Sigmoid colon (tissue), 7 donors: ENCODE measurements at places on chromosomes 16 and 17. TPM values are rescaled to one million over a fixed set of nuclear protein-coding genes. Genes with fewer than 3 reads are reported as not detected.
A peak's percentile ranks its signal among the peaks of the same experiment; 100 is the strongest.

DNA sequence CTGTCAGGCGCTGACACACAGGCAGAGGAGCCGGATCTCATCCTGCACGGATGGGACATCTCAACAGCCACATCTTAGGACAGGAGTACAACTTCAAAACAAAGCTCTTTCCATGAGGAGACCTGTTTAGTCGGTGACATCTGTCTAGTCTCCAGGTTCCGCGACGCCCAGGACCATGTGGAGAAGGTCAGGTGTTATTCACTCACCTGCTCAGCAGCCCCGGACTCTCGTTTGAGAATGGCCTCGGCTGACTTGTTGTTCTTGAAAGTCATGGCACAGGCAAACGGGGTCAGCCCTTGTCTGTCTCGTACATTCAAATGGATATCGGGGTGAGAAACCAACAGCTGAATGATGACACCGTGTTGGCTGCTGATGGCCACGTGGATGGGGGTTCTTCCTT lies 35.7 kb downstream of the CYB5D2 start:
- H3K36me3 ChIP-seq = peaks cover 69% of the 10 kb centered on the region
- no peak for DNase-seq
- no peak overlapping the region for H3K27ac ChIP-seq
- H3K4me3 ChIP-seq = no peak overlapping the region

DNA sequence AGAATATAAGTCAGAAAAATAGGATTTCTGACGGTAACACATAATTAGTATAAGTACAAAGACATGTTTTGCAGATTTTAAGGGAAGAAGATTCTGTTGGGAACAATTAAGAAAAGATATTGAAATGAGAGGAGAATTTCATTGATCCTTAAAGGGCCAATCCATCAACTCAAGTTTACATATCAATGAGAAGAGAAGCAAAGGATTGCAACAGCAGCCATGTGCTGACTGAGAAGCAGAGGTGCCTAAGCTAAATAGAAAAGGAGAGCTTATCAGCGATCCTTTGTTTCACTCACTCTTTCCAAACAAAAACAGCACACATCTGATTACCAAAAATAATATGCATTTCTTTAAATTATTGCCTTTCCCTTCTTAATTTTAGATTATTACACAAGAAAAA lies 94.6 kb downstream of the ITFG1 start:
- no peak for DNase-seq
- no peaks in the 10 kb centered on the region for H3K4me1 ChIP-seq
- H3K27ac ChIP-seq = no peak overlapping the region
- no peak overlapping the region for H3K4me3 ChIP-seq
- no peaks in the 10 kb centered on the region for H3K36me3 ChIP-seq
- H3K27me3 ChIP-seq = no peaks in the 10 kb centered on the region

Gene HOXB5
- polyA plus RNA-seq = 3.2 TPM

Gene KRTAP4-5
- not detected for polyA plus RNA-seq

DNA sequence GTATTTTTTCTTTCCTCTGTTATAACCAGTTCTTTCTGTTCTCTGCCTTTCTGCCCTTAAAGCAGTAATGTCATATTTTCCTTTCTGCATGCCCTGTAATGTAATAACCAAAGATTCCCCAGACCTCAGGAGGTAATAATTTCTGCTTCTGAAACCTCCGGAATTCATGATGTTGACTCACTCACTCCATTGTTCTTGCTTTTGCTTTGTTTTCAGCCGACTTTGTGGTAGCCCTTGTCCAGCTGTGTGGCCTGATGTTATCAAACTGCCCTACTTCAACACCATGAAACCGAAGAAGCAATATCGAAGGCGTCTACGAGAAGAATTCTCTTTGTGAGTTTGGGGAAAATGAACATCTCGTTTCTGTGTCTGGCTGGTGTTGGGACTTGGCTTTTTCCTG lies 55.9 kb downstream of the CDK12 start:
- H3K4me3 ChIP-seq = no peak overlapping the region
- H3K36me3 ChIP-seq = peaks cover 100% of the 10 kb centered on the region
- H3K4me1 ChIP-seq = no peaks in the 10 kb centered on the region
- H3K27ac ChIP-seq = no peak overlapping the region
- no peak for DNase-seq

GRCh38 chr16:75379911-75380847 lies 53.1 kb downstream of the CFDP1 start:
- H3K36me3 ChIP-seq = no peaks in the 10 kb centered on the region
- H3K4me1 ChIP-seq = no peaks in the 10 kb centered on the region
- no peak overlapping the region for H3K27ac ChIP-seq
- no peaks in the 10 kb centered on the region for H3K27me3 ChIP-seq

Gene STH
- not detected for polyA plus RNA-seq

Gene BAIAP3
- 1.8 TPM for polyA plus RNA-seq

GRCh38 chr16:74053826-74054225 lies 242.8 kb upstream of the PSMD7 start:
- H3K27me3 ChIP-seq = no peaks in the 10 kb centered on the region
- H3K4me1 ChIP-seq = no peaks in the 10 kb centered on the region
- DNase-seq = no peak
- H3K36me3 ChIP-seq = no peaks in the 10 kb centered on the region

Gene UMOD
- polyA plus RNA-seq = not detected

- H3K4me1 ChIP-seq = peaks cover 61% of the 10 kb centered on the region
- DNase-seq = peak; percentile 97
- H3K27me3 ChIP-seq = no peaks in the 10 kb centered on the region
- peak overlapping the region; percentile 5 for H3K4me3 ChIP-seq
- H3K36me3 ChIP-seq = peaks cover 10% of the 10 kb centered on the region
Observed at GRCh38 chr17:3888343-3889171, 4.3 kb downstream of the CAMKK1 start.

DNA sequence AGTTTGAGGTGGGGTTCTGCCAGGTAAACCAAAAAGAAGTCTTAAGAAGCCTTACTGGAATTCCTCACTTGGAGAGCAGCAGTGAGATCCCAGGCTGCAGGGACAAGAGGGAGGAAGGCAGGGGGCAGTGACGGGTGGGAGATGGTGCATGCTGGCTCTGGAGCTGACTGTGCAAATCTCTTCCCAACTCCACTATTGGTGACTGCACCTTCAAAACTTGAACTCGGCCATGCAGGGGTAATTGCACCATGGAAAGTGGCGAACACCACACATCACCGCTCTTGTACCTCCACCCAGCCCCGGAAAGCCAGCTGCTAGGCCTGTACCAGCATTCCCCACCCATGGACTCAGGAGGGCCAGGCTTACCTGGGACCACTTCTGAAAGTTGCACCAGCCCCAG lies 51.4 kb upstream of the CDR2 start:
- no peaks in the 10 kb centered on the region for H3K27me3 ChIP-seq
- DNase-seq = no peak
- H3K36me3 ChIP-seq = peaks cover 19% of the 10 kb centered on the region
- no peaks in the 10 kb centered on the region for H3K4me1 ChIP-seq
- peak overlapping the region; percentile 72 for H3K27ac ChIP-seq
- no peak overlapping the region for H3K4me3 ChIP-seq

- DNase-seq = no peak
- H3K4me3 ChIP-seq = peak overlapping the region; percentile 81
- peaks cover 78% of the 10 kb centered on the region for H3K4me1 ChIP-seq
- H3K27me3 ChIP-seq = no peaks in the 10 kb centered on the region
Observed at GRCh38 chr17:40343219-40344119, 21.1 kb downstream of the GJD3 start.

Gene GDPD3
- polyA plus RNA-seq = 19.0 TPM

DNA sequence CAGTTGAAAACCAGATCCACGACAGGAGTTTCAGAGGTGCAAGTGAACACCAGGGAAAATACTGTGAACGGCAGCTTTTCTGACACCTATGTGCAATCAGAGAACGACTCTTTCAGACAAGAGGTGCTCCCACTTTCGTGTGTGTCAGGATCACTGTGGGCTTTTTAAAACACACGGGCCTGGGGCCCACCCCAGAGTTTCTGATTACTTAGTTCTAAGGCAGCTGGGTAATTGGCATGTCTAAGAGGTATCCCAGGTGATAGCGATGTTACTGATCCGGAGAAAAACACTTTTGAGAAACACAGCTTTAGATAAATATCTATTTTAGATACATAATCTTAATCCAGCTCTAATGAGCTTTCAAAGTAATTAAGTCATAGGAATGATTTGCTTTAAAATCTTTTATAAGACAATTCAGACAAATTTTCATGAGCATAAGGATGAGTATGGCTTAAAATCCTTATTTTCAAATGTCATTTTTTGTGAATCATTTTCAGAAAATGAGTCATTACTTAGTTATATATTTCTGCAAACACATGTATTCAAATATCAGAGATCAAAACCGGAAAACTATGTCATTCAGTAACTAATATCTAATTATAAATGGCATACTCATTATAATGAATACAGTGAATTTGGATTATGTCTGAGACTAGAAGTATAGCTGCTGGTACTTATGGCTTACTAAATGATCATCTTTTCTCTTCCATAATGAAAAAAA lies 217.9 kb upstream of the PSMD7 start:
- H3K4me3 ChIP-seq = no peak overlapping the region
- no peak overlapping the region for H3K27ac ChIP-seq
- DNase-seq = no peak
- H3K4me1 ChIP-seq = no peaks in the 10 kb centered on the region
- H3K27me3 ChIP-seq = no peaks in the 10 kb centered on the region
- H3K36me3 ChIP-seq = no peaks in the 10 kb centered on the region

DNA sequence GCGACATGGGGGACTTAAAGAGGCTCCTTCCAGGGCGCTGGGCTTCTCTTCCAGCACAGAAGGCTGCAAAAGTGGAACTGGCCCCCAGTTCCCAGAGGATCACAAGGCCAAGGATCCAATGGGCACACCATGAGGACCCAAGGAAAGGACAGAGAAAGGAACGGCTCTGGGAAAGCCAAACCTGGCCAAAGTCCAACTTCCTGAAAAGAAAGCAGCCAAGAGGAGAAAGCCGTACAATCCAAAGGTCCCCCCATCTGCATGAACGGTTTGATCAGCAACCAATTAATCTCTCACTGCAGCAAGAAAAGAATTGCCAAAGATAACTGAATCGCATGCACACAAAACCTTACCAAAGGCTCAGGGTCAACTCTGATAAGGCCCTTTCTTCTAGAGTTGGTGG lies 19.8 kb upstream of the ICAM2 start:
- no peak overlapping the region for H3K4me3 ChIP-seq
- H3K27ac ChIP-seq = no peak overlapping the region
- DNase-seq = peak; percentile 39
- no peaks in the 10 kb centered on the region for H3K27me3 ChIP-seq

Gene SYT17
- polyA plus RNA-seq = 2.2 TPM
